Tracheal epithelial cell (primary cell): ENCODE measurements at places on chromosomes 13 and 19. TPM values are rescaled to one million over a fixed set of nuclear protein-coding genes. Genes with fewer than 3 reads are reported as not detected.

LILRB4 gene
- total RNA-seq: under 0.01 TPM in 1 of 2 replicates, not detected in the other

IL4I1 gene
- total RNA-seq: 0.21 and 4.8 TPM in 2 replicates

ACP7 gene
- total RNA-seq: 0.43 and 1.4 TPM in 2 replicates

MYCBP2 gene
- total RNA-seq: 43.9 and 65.2 TPM in 2 replicates

ZNF442 gene
- 1.9 and 2.1 TPM in 2 replicates for total RNA-seq

ZNF471 gene
- total RNA-seq: 0.64 and 2.4 TPM in 2 replicates

APOC4 gene
- total RNA-seq: not detected in 2 replicates

ZIC2 gene
- total RNA-seq: under 0.01 TPM in 1 of 2 replicates, not detected in the other

FLT1 gene
- under 0.01 TPM in 1 of 2 replicates, not detected in the other for total RNA-seq

PSG7 gene
- total RNA-seq: not detected in 2 replicates

COX6B1 gene
- total RNA-seq: 309 and 377 TPM in 2 replicates

ZNF135 gene
- 1.5 and 1.7 TPM in 2 replicates for total RNA-seq

SRRM5 gene
- not detected in 2 replicates for total RNA-seq

FREM2 gene
- total RNA-seq: under 0.01 and 0.24 TPM in 2 replicates

YIF1B gene
- total RNA-seq: 36.7 and 75.2 TPM in 2 replicates

BRSK1 gene
- 0.21 and 0.48 TPM in 2 replicates for total RNA-seq

ZNF223 gene
- 2.9 and 7.9 TPM in 2 replicates for total RNA-seq

B3GNT3 gene
- total RNA-seq: 4.8 and 12.1 TPM in 2 replicates

SYCN gene
- total RNA-seq: not detected in 2 replicates

GFY gene
- not detected in 2 replicates for total RNA-seq
